ENCODE measurements at places on chromosomes 7 and 10.

DNA sequence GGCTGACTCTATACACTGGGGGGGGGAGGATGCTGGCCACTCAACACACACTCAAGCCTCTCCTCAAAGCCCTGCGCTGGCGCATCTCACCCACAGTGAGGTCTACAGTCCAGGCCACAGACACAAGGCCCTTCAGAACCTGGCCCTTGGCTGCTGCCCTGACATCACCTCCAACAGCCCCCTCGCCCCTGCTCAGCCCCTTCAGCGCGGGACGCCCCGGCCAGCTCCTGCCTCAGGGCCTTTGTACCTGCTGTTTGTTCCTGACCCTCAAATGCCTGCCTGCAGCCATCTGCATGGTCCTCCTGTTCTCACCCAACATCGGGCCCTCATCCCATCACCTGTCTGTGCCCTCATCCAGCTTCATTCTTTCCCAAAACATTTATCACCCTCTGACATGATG lies 572.6 kb downstream of the DNAJB6 start:
- DNase-seq = no peak
- H3K36me3 ChIP-seq = no peaks in the 10 kb centered on the region
- H3K4me3 ChIP-seq = no peak overlapping the region
- no peaks in the 10 kb centered on the region for H3K4me1 ChIP-seq
- no peaks in the 10 kb centered on the region for H3K27me3 ChIP-seq

DNA sequence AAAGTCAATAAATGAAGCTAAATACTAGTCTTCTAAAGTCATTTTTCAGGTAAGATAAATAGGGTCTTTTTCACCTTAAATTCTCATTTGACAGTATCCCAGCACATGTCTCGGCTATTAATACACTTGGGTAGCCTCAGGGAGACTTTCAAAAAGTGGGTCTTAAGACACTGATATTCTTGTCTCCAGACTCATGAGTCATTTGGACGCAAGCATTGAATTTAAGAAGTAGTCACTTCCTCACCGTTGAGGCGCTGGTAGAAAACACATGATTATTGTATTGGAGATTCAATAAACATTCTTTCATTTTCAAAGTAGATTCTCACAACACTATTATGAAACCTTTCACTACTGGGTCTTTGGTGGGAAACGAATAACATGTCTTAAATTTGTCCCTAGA lies 108.9 kb upstream of the SP8 start:
- no peak overlapping the region for H3K4me3 ChIP-seq
- no peaks in the 10 kb centered on the region for H3K4me1 ChIP-seq
- no peaks in the 10 kb centered on the region for H3K27me3 ChIP-seq
- DNase-seq = no peak

- H3K36me3 ChIP-seq = no peaks in the 10 kb centered on the region
- H3K4me1 ChIP-seq = no peaks in the 10 kb centered on the region
- H3K27me3 ChIP-seq = peaks cover 2% of the 10 kb centered on the region
- no peak overlapping the region for H3K27ac ChIP-seq
- H3K4me3 ChIP-seq = no peak overlapping the region
- DNase-seq = no peak
Observed at GRCh38 chr10:124523901-124524300, 62.3 kb downstream of the LHPP start.

- no peaks in the 10 kb centered on the region for H3K4me1 ChIP-seq
- H3K27me3 ChIP-seq = peaks cover 2% of the 10 kb centered on the region
- no peak for DNase-seq
- no peaks in the 10 kb centered on the region for H3K36me3 ChIP-seq
- H3K27ac ChIP-seq = no peak overlapping the region
Observed at GRCh38 chr10:3710764-3711163, 74.2 kb downstream of the KLF6 start.

DNA sequence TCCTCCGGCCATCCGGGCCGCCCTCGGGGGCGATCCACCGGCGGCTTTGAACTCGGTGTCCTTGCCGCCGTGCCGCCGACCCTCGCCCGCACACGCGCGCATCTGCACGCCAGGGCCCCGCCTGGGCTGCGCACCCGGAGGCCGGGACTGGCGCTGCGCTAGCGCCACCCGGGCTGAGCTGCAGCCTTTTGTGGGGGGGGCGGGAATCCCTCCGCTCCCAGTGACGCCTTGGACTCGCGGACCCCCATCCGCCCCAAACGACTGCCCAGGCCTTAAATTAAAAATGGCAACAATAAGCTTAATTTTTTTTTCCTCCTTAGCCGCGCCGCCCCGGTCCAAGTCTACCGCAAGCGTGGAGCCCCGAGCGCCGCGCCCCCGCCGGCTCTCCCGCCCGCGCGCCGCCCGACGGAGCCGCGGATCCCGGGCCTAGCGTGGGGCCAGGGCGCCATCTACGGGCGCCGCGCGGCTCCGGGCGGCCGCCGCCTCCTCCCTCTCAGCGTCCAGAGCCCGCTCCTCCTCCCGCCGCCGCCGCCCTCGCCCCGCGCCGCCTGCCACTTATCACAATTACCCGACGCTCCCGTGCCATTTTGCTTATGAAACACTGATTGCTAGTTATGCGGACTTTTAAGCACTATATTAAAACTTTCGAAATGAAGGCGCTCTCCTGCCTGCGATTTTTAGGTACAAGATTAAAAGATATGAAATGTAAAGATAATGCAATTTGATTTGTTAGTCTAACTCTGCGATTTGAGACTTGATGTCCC lies 7.5 kb upstream of the EBF3 start:
- peaks cover 61% of the 10 kb centered on the region for H3K27me3 ChIP-seq
- peak overlapping the region; percentile 44 for H3K4me3 ChIP-seq
- H3K4me1 ChIP-seq = peaks cover 8% of the 10 kb centered on the region
- peak overlapping the region; percentile 79 for H3K27ac ChIP-seq
- DNase-seq = peak; percentile 23

GRCh38 chr7:102096706-102097427 lies 189.8 kb upstream of the SH2B2 start:
- no peaks in the 10 kb centered on the region for H3K36me3 ChIP-seq
- H3K27ac ChIP-seq = no peak overlapping the region
- no peak for DNase-seq
- H3K4me1 ChIP-seq = no peaks in the 10 kb centered on the region
- no peak overlapping the region for H3K4me3 ChIP-seq

- no peaks in the 10 kb centered on the region for H3K36me3 ChIP-seq
- no peak overlapping the region for H3K4me3 ChIP-seq
- DNase-seq = no peak
- no peaks in the 10 kb centered on the region for H3K4me1 ChIP-seq
Observed at GRCh38 chr7:137328373-137329120, 15.0 kb downstream of the PTN start.

Measured in T-helper 2 cell treated with Interferon-gamma antibody and Interleukin-4, amounts not matched to agents 5 μg/mL and 100 μg/mL, for 36 hours (primary cell).